Activated naive CD4-positive, alpha-beta T cell treated with anti-CD3 and anti-CD28 coated beads, Interleukin-2, amount 50 U/mL, for 16 hours (primary cell): ENCODE measurements at places on chromosomes 2 and 18.

GRCh38 chr18:62388855-62389760 lies 64.0 kb downstream of the TNFRSF11A start:
- no peak for DNase-seq

- no peak for DNase-seq
These were observed 1060.0 kb upstream of the DDX18 start for GRCh38 chr2:116754381-116755101.

- DNase-seq = no peak
These were observed 13.8 kb downstream of the FOSL2 start for GRCh38 chr2:28406276-28407096.

DNA sequence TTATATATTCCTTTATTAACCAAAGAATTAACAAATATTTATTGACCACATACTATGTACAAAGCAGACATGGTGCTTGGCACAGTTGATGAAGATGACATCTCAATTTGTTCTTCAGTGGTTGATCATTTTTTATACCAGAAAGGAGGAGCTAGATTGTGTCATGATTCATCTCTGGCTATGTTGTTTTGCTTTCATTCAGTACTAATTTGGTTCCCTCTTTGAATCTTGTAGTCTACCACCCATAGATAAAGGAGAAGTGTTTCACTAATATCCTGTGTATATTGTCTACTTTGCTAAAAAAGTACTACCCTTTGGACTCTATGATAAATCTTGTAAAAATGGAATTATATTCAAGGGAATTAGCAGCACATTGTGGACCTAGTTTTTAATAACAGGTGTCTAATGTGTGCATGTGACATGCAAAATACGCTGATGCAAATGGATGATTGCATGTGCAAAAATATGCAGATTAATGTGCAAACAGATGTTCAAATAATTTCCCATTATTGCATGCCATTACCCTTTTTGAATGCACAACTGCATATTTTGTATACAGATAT lies 313.2 kb upstream of the ZEB2 start:
- no peak for DNase-seq

- DNase-seq = no peak
These were observed 74.2 kb downstream of the HNRNPLL start for GRCh38 chr2:38528534-38528933.

DNA sequence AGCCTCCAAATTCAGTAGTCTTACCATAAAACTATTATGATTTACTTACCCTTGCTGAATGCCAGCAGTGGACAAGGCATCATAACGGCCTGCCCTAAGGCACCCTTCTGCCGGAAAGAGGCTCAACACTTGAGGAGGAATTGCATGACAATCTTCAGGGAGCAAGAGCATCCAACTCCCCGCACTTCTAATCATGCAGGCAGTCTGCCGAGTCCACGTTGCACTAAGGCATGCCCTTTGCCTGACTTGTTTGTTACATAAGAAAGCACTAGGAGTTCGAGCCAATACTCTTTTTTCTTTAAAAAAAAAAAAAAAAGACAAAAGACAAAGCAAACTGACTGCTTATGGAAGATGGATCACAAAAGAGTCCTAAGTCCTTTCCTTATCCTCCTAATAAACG lies 17.9 kb upstream of the SPTBN1 start:
- DNase-seq = no peak

DNA sequence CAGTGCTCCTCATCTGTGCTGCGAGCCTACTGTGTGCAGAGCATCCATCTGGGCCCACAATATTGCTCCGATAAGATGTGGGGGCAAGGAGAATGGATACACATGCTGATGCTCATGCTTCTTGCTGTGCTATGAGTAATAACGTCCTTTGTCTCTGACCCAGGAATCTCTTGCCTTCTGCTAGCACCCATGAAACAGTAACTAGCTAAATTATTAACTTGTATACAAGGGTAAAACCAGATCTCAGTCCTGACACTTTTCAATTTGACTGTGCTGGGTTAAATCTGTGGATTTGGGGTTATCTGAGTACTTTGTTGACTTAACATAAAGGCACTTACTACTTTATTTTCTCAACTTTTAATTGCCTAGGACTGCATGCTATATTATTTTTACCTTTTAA lies 357.6 kb downstream of the SLC4A3 start:
- DNase-seq = no peak

- DNase-seq = no peak
These were observed 29.5 kb upstream of the ZNF396 start for GRCh38 chr18:35406666-35407065.

DNA sequence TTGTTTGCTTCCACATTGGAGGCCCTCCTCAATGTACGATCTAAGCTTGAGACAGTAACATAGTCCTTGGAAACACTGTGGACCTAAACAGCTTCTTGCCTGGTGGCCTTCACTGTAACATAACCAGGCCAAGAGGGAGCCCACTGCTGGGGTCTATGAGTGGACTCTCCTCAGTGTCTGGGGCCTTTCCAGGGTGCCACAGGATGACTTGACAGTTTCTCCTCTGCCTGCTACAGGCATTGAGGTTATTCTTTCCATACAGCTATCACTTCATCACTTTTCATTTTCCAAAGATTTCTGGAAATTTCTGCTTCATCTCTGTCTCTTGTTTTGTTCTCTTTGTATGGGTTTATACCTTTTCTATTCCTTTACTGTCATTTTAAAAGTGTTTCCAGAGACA lies 11.3 kb downstream of the SCTR start:
- DNase-seq = no peak

DNA sequence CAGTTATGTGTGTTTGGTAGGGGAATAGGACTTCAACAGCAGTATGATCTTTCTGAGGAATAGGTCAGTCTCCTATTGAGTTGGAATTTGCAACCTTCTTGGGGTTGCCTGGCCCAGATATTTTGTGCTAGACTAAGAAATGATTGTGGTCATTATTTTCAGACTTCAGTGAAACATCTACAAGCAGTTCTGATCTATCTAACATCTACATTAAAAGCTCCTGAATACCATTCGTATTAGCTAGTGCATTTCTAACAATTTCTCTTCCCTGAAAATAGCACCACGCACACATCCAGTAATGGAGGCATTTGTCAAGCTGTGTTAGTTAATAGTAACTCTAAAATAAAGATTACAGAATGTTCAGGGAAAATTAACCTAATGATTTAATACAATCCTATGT lies 179.3 kb downstream of the FIGN start:
- DNase-seq = no peak

DNA sequence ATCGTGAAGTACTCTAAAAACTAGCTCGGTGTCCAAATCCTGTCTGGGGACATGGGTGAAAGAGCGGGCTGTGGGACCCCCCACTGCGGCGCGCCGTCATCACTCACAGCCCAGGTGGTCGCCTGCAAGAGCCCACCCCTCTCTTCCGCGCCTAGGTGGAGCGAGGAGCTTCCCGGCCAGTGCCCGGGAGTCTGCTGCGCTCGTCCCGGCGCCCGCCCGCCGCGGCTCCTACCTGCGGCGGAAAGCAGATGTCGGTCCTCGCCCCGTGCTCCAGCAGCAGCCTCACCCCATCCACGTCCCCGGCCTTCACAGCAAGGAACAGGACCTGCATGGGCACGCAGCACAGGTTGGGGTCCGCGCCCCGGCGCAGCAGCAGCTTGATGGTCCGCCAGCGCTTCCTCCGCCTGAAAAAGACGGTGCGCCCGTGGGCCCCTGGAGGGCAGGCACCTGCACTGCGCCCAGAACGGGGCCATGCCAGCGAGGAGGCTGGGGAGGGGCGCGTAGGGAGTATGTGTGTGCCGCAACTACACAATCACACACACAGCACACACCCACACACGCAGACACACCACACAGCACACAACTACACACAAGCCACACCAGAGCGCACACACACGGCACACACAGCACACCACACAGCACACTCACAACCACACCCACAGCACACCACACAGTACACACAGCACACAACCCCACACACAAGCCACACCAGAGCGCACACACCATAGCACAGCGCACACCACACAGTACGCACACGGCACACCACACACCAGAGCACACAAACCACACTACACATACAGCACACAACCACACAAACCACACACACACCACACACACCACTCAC lies 37.4 kb downstream of the ANKMY1 start:
- no peak for DNase-seq

DNA sequence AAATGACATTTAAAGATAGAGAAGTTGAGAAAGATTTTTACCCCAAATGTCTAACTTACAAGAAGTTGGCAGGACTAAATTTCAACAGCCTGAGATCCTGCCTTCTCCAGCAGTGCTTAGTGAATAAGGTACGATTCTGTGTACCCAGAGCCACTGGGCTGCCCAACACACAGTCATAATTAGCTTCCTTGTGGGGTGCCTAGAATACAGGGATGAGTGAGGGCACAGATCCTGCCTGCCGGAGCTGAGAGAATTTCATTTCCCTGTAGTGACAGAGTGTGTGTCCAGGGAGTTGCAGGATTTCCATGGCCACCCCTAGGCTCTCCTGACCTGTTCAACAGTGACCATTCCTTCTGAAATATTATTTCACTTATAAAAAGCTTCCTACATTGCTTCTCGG lies 27.0 kb downstream of the GREB1 start:
- no peak for DNase-seq

DNA sequence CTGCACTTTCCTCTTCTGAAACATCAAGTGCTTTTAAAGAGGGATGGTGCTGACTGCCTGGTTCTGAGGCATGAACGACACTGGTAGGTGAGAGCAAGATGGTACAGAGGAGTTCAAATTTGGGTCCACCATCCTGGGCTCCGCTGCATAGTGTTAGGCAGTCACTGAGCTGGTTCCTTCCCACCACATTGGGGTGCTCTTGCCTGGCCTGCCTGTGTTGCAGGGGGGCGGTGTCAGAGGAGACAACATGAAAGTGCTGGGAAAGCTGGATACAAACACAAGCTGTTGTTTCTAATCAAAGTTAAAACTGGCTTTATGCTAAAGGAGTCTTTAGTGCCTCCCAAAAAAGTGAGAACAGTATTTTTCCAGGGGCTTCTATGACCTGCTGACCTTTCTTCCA lies 258.1 kb downstream of the GBX2 start:
- no peak for DNase-seq

- no peak for DNase-seq
These were observed 20.2 kb downstream of the RUFY4 start for GRCh38 chr2:218089259-218089658.

- DNase-seq = no peak
These were observed 10.0 kb downstream of the SUPT7L start for GRCh38 chr2:27653397-27653796.

DNA sequence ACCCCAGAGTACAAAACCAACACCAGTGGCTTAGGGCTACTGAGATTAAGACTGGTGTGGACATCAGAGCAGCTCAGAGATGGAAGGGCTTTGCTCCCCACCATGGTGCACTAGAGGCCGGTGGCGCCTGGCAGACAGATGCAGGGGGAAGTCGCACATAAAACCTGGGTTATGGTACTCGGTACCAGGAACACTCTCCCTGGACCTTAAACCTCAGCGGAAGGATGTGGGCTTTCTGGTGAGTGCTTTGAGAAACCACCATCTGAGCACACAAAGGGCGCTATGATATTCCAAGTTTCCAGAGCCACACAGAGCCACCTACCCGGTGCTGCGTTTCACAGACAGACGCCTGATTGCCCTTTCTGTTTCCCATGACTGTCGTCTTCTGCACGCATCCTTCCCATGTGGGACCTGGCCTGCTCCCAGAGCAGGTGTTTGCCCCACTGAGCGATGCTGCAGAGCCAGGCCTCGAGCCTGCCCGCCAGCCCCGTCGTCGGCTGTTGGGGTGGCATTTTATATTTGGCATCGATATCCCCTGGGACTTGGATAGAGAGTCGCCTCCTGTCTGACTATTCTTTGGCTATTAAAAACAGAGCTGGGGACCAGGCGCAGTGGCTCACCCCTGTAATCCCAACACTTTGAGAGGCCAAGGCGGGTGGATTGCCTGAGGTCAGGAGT lies 89.5 kb upstream of the ODC1 start:
- no peak for DNase-seq

- no peak for DNase-seq
These were observed 174.0 kb upstream of the SESTD1 start for GRCh38 chr2:179438654-179439053.

- DNase-seq = no peak
These were observed 3.0 kb upstream of the ATP6V1B1 start for GRCh38 chr2:70932631-70933230.

DNA sequence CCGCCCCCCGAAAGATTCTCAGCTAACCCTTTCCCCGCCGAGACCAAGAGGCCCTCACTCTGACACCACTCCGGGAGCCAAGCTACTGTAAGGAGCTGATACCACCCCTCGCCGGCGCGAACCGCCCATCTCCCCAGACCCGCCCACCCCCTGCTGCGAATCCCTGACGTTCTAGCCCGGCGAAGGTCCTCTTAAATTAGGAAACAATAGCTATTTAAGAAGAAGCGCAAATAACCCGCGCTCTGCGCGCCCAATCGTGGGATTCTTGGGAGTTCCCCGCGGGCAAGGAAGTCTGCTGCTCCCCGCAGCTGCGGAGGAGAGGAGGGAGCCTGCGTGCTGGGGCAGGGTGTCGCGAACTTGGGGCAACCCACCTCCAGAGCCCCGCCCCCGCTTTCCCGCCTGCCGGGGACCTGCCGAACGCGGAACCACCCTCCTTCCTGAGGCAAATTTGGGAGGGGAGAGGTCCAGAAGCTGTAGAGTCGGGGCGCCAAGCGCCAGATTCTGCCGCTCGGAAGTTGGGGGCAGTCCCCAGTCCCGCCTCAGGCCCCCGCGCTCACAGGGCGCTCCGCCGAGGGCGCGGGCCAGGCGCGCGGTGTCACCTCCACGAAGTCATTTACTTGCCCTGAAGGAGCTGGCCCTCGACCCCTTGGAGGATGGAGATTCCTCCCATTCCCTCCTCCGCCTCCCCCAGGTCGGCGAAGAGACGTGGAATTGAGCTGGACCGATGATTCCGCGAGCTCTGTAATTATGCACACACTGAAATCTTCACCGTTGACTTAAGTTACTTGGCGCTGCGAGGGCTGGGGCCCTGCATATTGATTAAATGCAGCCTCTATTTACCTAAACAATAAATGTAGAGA lies 8.4 kb upstream of the SP9 start:
- peak; percentile 30 for DNase-seq

- no peak for DNase-seq
These were observed 273.6 kb downstream of the PRKCE start for GRCh38 chr2:45925026-45925425.

GRCh38 chr18:48767090-48767690 lies 183.6 kb downstream of the SMAD7 start:
- no peak for DNase-seq

DNA sequence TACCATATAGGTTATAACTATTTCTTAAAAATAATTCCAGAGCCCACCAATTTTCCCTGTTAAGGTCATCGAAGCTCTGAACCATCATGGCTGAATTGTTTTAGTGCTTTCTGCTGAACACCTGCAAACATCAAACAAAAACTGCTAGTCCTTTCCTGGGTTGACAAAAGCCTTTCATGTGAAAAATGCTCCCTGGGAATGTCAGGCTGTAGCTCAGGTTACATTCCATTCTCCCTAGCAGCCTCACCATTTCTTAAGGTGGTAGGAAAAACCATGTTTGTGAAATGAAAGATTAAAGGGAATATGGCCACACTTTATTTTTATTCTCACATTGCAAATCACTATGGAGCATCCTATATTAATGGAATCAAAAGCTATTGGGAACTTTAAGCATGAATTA lies 5.7 kb downstream of the TCF4 start:
- DNase-seq = no peak

GRCh38 chr2:68404893-68405799 lies 40.1 kb downstream of the PLEK start:
- no peak for DNase-seq

- DNase-seq = no peak
These were observed 794.5 kb upstream of the GYPC start for GRCh38 chr2:125861461-125861860.
